ENCODE measurements at places on chromosomes 12 and 14. TPM values are rescaled to one million over a fixed set of nuclear protein-coding genes. Genes with fewer than 3 reads are reported as not detected.

DNA sequence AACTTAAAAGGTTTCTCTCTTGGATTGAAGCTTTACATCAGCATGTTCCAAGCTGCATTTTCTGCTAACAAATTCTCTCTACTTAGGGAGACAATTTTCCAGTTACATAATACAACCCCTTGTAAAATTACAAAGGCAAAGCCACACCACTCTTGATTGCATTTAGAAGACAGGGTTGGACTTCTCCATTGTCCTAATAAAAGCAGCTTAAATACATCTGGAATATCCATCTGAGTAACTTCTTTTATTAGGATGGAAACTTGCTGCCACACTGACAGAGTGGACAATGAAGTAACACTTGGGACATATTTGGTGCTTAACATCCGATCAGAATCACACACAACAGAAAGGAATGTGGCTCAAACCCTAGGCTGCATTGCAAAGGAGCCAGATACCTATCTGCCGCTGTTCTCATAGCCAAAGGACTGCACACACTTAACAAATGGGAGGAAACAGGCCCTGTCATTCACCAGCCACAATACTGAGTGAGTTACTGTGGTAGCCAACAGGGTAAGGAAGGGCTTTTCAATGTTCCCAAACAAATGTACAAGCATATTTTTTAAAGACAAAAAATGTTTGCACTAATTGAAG lies 157.2 kb downstream of the PAX9 start:
- no peak for DNase-seq

GRCh38 chr12:32864731-32865130 lies 31.8 kb downstream of the PKP2 start:
- no peak for DNase-seq

- no peak for DNase-seq
Measured at GRCh38 chr12:71315328-71315985, 124.1 kb upstream of the LGR5 start.

DNA sequence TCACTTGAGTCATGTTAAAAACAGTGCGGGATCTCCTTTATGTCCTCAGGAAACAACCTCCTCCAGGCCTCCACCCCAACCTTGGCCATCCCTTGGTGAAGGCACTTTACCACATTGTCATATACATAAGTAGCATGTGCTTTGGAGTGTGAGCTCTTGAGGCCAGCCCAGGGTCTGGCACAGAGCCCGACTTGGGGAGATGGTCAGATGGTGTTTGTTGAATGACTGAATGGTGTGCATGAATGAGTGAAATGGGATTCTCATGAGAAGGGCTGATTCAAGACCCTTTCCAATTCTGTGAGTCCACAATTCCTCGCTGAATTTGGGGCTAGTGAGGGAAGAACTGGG lies 52.9 kb upstream of the DLK1 start:
- no peak for DNase-seq

DNA sequence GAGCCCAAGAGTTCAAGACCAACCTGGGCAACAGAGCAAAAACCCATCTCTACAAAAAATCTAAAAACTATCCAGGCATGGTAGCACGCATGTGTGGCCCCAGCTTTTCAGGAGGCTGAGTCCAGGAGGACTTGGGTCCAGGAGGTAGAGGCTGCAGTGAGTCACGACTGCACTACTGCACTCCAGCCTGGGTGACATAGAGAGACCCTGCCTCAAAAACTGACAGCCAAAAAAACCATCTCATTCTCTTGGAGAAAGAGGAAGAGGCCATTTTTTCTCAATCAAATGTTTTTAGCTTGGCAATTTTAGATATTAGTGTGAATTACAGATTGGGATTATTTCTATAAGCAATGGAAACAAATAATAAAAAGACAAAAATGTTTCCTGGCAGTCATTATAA lies 38.2 kb downstream of the ZFC3H1 start:
- DNase-seq: no peak

- DNase-seq: no peak
Measured at GRCh38 chr14:77542421-77543239, 44.0 kb upstream of the ISM2 start.

- DNase-seq: no peak
Measured at GRCh38 chr12:27705263-27705662, 5.4 kb upstream of the MRPS35 start.

DNA sequence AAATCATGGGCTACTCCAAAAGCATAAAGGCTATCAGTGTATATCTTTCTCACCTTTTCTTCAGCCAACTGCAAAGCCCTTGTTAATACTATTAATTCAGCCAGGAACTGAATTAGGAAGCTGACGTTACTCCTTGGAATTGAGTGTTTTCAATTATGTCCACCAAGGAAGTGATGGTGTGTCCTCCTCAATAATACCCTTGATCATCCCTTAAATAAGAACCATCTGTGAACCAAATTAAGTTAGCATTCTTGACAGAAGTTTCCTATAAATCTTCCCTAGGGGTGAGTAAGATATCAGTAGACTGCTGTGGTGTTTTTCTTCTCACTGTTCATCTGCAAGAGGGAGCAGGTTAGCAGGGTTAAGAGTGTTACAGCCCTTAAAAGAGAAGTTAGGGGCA lies 252.3 kb upstream of the AVPR1A start:
- no peak for DNase-seq

- DNase-seq: peak; percentile 72
Measured at GRCh38 chr14:24430682-24431568, 1.2 kb downstream of the KHNYN start.

GRCh38 chr14:75340921-75341320 lies 62.3 kb downstream of the FOS start:
- DNase-seq: peak; percentile 58

Gene OR6C2
- total RNA-seq: not detected
